A673 (cell line): ENCODE measurements at places on chromosomes 5 and 9. TPM values are rescaled to one million over a fixed set of nuclear protein-coding genes. Genes with fewer than 3 reads are reported as not detected.

DNA sequence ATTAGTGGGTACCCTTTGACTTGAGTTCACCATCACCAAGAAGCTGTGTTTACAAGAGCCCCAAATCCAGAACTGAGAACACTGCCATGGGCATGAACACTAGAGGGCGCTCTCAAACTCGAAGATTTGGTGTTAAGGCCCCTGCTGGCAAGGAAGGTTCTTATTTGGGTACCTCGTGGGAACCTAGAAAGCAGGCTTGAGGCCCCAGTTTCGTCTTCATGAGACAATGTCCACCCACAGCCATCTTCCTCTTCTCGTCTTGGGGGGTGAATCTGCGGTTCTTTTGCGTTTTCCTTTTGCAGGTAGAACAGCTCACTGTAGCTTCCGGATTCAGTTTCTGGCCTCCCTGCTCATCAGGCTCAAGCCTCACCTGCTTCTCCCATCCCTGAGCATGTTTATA lies 184.0 kb downstream of the SEMA5A start:
- peak; percentile 65 for DNase-seq

GRCh38 chr5:142716963-142717362 lies 31.1 kb upstream of the FGF1 start:
- DNase-seq: peak; percentile 88

GRCh38 chr9:122463828-122464632 lies 13.7 kb downstream of the OR1J1 start:
- DNase-seq: peak; percentile 60

GRCh38 chr9:33452828-33453271 lies 5.5 kb upstream of the AQP3 start:
- peak; percentile 84 for DNase-seq

The SPINK1 gene
- total RNA-seq: not detected in 2 replicates

DNA sequence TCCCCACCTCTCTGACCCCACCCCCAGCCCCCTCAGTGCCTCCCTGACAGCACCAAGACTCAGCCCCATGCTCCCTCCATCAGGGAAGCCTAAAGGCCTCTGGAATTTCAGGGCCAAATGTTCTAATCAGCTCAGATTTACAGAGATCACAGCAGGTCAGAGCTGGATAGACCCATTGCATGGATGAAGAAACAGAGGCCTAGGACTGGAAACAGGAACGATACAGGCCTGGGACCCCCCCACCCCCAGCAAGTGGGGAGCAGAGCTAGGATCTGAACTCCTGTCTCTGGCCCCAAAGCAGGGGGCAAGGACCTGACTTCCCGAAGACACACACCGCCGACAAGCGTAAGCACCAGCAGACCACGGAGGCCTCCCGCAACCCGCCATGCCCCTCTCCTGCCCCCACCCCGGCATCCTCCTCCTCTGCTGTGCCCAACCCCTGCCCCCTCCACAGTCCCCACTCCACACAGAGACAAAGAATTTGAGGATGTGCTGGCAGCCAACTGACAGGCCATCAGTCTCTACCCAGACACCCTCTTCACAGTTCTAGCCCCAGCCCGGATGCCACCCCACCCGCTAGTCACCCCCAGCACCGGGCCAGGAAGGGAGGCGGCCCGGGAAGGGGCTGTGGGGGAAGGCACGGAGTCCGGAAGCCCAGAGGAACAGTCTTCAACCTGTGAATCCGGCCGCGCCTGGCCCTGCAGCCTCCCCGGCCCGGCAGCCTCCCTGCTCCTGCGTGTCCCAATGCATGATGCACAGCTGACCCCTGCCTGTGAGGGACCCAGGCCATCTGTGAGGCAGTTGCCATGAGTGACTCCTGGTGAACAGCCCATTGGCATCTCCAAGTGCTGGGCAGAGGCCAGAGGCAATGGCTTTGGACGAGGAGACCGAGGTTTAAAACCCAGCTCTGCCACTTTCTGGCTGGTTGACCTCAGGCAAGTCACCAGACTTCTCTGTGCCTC lies 31.3 kb downstream of the NDUFA8 start:
- no peak for DNase-seq

- DNase-seq: no peak
Observed at GRCh38 chr9:114737847-114738246, 55.9 kb upstream of the TEX48 start.

GRCh38 chr5:5273976-5274375 lies 133.8 kb downstream of the ADAMTS16 start:
- no peak for DNase-seq

The FGF10 gene
- not detected in 2 replicates for total RNA-seq

The PCDHAC1 gene
- 7.2 and 8.8 TPM in 2 replicates for total RNA-seq

DNA sequence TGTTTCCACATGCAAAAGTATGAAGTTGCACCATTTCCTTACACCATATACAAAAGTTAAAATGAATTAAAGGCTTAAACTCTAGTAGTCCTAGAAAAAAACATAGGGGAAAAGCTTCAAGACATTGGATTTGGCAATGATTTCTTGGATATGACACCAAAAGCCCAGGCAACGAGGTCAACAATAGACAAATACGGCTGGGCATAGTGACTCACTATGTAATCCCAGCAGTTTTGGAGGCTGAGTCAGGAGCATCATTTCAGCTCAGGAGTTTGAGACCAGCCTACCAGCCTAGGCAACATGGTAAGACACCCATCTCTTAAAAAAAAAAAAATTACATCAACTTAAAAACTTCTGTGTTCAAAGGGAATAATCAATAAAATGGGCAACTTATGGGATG lies 30.9 kb upstream of the SREK1 start:
- DNase-seq: peak; percentile 5

DNA sequence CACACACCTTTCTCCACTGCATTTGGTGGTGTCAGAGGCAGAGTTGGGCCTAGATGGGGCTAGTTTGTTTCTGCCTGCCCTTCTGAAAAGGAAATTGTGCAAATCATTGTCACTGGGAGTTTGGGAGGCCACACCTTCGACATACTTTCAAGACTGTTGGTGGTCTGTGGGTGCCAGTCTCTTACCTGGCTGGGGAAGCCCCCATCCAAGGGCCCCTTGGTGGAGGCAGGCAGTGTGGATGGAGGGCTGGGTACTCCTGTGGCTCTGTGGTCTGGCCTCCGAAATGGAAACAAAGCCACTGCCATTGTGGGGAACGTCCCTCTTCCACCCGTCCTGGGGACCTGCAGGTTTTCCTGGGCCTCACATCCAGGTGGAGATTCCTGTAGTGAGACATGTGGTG lies 10.9 kb upstream of the PHYHD1 start:
- no peak for DNase-seq

GRCh38 chr5:69450116-69450515 lies 35.2 kb downstream of the MARVELD2 start:
- no peak for DNase-seq

GRCh38 chr9:137301081-137301947 lies 757 bp downstream of the NRARP start:
- peak; percentile 66 for DNase-seq

DNA sequence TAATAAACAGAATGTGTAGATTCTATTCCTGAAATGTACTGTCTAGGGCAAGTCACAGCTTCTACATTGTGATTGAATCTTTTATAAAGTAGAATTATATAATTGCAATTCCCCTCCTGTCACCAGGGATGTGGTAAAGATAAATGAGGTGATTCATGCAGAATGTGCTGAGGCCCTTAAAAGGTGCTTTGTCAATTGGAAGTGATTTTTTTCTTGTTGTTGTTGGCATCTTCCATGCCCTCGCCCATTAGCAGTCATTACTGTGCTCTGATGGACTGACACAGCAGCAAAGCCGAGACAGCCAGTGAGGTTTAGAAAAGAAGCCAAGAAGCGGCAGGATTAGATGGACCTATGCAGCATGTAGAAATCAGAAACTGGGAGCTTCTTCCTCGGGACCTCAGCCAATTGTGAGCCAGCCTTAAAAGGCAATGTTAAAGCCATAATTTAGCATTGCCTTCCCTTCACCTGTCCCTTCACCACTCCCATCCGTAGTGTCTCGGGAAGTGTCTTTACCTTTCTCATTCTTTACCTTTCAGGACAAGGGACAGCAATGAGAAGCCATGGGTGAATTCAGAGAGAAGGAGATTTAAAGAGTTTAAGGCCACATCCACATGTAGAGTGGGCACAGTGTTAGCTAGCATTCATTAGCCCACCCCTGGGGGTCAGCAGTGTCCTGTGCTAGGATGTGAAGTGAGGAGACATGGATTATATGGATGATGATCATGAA lies 257.8 kb downstream of the PLK2 start:
- DNase-seq: no peak

The BAAT gene
- total RNA-seq: 0.09 and 0.17 TPM in 2 replicates

DNA sequence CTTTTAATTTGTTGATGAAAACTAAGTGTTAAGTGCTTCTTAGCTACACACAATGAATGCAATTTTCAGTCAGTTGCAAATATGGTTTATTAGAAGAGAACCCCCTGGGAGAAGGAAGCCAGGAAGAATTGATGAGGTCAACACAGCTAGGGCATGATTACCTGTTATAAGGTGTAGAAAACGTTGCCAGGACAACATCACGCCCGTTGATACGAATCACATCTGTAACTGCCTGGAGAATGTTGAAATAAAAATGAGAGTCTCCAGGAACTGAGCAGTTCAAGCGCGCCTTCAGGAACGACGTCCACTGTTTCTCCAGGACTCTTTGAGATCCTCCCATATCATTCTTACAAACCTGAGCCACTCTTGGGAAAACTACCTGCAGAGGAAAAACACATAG lies 88.0 kb downstream of the SEMA6A start:
- no peak for DNase-seq

The ANKRD18B gene
- total RNA-seq: not detected in 2 replicates

DNA sequence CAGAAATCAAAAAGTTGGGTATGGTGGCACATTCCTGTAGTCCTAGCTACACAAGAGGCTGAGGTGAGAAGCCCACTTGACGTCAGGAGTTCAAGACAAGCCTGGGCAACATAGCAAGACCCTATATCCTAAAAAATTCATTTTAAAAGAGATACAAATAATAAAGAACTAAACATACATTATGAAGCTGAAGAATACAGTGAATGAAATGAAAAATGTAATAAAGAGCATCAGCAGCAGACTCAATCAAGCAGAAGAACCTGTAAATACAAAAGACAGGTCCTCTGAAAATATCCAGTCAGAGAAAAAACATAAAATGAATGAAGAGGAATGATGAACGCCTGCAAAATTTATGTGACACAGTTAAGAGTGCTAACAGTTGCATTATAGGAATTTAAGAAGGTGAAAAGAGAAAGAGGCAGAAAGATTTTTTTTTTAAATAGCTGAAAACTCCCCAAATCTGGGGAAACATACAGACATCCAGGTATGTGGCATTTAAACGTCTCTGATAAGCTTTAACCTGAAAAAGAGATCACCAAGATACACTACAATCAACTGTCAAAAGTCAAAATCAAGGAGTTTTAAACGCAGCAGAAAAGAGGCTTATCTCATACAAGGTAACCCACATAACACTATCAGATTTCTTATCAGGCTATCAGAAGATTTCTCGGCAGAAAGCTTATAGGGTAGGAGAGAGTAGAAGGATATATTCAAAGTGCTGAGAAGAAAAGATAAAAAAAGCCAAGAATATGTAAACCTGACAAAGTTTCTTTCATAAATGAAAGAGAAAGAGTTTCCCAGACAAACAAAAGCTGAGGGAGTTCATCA lies 57.6 kb downstream of the PRRC1 start:
- DNase-seq: no peak

DNA sequence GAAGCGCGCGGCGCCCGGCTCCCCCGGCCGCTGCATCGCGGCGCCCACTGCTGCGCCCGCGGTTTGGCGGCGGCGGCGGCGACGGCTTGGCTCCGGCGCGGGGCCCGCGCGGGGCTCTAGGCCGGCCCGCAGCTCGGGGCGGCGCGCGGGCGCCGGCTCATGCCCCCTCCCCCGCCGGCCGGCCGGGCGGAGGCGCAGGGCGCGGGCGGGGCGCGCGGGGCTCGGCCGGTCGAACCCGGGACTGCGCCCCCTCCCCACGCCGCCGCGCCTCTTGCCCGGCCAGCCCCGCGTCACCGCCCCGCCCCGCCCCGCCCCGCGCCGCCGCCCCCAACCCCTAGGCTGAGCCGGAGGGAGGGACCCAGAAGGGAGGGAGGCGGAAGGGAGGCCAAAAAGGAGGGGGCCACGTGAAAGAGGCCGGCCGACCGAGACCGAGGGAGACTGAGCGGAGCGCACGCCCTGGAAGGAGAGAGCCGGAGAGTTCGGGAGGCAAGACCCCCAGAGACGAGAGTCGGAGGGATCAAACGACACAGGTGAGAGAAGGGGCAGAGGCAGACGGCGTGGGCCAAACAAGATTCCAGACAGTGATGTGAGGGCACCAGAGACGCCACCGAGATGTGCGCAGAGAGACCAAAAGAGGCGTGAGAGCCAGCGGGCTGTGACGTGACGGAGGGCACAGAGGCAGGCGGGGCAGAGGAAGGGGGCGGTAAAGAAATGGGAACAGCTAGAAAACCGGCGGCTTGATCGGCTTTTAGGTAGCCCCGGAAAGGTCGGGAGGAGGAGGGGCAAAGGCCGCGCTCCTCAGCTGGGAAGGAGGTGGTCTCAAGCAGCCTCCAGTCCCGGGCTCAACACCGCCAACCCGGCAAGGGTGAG lies at the start of gene BARX1:
TSS of gene BARX1 (minus strand) at position 245 of the 870 bp plus-strand sequence. CDS start at position 36, 209 bp downstream.
- DNase-seq: peak; percentile 74

DNA sequence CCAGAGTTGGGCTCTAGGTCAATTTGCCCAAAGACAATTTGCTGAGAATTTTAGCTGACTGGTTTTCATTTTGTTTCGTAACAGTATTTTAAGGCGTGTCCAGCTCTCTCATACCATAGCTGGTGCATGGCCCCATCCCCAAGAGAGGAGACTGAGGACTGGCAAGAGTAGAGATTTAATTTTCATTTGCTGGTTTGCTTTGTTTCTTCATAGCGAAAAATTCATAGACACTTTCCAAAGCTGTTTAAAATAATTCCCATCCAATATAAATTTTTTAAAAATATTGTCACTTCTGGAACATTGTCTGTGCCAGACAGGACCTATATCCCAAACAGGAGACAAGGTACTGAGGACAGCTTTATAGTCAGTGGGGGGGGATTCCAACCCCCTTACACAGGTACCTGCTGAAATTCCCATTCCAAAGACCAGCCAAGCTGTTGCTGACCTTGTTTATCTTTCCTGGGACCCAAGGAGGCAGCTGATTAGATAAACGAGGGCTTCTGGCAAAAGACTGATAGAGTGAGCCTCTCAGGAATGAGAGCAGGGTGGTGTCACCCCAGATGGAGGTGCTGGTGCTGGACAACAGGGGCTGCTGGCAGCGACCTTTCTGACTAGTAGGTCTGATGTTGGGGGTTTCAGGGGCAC lies 6.8 kb upstream of the ANGPTL2 start:
- DNase-seq: no peak

GRCh38 chr5:111790295-111790694 lies 33.3 kb upstream of the NREP start:
- no peak for DNase-seq

DNA sequence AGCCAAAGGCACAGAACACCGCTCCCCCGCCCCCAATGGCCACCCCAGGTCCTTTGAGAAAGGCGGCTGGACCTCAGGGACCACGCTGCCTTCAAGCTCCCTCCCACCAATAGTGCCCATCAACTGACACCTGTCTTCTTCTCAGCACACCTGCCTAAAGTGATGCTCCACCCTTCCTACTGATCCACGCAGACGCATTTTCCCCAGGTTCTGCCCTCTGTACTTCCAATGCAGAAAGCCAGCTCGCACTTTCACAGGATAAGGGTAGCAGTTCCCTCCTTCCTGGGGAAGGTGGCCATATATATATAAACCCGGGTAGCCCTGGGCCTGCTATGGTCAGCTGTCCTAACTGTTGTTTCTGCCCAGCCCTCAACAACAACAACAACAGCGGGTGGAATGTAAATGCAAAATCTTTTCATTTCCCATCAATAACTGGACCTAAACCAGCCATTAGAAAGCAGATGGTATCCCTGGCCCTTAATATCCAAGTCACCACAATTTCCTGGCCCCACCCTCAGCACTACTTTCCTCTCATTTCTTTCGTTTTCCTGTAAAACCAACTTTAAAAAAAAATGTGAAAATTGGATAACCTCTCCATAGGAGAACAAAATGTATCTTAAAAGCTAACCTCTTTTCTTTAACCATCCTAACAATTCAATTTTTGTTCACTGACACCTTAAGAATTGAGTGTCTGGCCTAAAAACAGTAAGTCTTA lies 1.7 kb downstream of the GOLM1 start:
- DNase-seq: no peak
